Lower leg skin (tissue), 4 donors: ENCODE measurements at places on chromosomes 3 and 15.

DNA sequence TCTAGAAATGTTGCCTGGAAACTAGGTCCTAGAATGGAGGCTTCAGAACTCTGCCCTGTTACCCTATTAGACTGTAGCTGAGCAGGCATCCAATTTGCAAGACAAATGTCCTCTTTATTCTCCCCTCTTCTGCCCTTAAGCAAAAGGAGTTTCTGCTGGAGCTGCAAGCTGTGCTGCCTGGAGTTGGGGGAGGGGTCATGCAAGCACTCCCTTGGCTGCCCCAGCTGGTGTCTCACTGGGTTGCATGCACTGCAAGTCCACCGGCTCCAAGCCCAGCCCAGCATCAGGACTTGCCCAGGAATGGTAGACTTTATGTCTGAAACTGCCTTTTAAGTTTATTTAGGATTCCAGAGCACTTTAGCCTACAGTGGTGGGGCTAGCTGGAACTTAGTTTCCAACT is 15.7 kb upstream of the RBP2 start:
- DNase-seq: no peak

GRCh38 chr15:55247766-55248427 is 41.7 kb downstream of the RAB27A start:
- DNase-seq: no peak

GRCh38 chr15:60541481-60542299 is 62.7 kb upstream of the ICE2 start:
- DNase-seq: no peak

DNA sequence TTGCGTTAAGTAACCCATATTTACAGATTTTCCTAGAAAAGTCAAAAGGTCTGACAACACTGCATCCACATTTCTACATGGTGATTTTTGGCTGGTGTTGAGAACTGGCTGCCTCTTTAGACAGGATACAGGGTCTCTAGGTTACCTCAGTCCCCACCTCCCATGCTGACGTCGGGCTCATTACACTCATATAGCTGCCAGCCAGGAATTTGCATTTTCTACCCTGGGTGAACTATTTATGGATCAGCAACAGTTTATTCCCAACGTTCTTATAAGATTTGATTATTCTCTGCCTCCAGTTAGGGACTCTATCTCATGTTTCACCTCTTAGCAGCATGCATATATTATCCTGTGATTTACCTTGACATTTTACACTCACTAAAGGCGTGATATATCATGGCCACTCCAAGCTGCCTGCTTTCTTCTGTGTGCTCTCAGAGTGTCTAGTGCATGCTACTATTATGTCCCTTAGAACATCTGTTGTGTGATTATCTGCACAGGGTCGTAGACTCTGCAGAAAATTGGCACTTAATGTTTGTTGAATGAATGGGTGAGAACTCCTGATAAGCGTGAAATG is 49.0 kb downstream of the CLDN11 start:
- DNase-seq: no peak

DNA sequence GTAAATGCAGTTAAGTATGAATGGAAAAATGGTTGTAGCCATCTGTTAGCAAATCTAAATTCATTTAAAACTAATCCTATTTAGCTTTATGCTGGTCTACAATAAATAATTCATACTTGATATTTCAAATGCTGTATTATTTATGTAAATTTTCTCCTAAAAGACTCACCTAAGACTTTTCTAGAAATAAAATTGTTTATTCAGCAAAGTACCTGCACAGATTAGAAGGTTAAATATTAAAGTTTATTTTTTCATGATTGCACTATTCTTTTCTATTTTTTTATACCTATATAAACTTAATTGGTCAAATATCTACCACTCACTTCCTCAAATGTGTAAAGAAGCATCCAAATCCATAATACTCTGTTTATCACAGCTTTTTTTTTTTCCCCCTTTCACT is 45.2 kb downstream of the MBNL1 start:
- no peak for DNase-seq

GRCh38 chr3:56124546-56124945 is 343.7 kb downstream of the ERC2 start:
- no peak for DNase-seq

DNA sequence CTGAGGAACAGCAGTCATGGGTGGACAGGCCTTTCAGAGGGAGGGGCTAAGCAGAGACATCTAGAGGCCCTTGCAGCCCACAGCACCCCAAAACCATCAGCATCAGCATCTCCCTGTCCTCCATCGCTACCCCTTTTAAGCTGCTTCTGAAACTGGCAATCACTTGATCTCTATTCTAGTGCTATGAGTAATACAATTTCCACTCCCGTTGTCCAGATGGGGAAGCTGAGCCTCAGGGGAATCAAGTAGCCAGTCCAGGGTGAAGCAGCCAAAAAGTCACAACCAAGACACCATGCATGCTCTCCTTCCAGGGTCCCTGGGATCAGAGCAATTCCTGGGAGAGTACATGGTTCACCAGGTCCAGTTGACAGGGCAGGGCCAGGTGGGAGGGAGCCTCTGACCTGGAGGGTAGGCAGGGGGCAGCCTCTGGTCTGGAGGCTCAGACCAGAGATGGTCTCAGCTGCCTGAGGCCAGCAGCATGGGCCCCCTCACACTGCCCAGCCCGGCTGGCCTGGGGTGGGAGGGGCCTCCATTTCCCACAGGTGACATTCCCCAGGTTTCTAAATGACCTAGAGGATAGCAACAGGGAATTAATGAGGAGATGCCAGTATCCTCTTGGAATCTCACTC is 30.0 kb downstream of the KLHL25 start:
- no peak for DNase-seq

DNA sequence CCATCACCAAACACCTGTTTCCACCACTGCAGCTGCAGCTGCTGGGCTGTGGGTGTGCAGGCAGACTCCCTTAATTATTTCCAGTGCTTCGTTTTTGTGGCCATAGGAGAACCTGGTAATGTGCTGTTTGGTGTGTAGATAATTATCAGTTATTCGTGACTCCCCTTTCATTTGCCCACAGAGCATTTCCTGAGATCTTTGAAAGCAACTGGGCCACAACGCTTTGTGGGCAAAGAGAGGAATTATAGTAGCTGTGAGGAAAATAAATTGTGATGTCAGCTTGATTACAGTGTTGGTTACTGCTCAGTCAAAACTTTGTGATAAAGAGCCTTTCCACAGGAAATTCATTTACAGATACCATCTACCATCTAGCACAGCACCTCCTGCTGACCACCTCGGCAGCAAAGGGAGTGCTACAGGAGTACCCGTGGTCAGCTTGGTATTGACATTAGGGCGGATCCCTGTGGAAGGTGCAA is 193.3 kb upstream of the SLCO3A1 start:
- no peak for DNase-seq

DNA sequence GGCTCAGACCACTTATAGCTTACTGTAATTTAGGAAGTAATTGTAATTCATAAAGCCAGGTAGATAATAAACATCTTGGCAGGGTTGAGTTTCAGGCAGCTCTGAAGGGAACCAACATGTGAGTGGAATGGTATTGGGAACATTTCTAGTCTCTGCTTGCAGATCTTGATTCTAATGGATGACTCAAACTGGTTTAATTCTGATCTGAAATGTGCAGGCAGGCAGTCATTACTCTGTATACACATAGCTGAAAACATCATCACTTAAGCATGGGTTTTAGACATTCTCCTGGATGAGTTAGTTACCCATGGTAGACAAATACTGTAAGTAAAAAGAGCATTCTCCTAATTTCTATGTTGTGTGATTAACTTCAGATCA is 317.0 kb upstream of the TPRG1 start:
- no peak for DNase-seq

- DNase-seq: no peak
Measured at GRCh38 chr3:197354568-197355001, 56.2 kb upstream of the DLG1 start.

- no peak for DNase-seq
Measured at GRCh38 chr3:14946739-14947099, 664 bp upstream of the NR2C2 start.

DNA sequence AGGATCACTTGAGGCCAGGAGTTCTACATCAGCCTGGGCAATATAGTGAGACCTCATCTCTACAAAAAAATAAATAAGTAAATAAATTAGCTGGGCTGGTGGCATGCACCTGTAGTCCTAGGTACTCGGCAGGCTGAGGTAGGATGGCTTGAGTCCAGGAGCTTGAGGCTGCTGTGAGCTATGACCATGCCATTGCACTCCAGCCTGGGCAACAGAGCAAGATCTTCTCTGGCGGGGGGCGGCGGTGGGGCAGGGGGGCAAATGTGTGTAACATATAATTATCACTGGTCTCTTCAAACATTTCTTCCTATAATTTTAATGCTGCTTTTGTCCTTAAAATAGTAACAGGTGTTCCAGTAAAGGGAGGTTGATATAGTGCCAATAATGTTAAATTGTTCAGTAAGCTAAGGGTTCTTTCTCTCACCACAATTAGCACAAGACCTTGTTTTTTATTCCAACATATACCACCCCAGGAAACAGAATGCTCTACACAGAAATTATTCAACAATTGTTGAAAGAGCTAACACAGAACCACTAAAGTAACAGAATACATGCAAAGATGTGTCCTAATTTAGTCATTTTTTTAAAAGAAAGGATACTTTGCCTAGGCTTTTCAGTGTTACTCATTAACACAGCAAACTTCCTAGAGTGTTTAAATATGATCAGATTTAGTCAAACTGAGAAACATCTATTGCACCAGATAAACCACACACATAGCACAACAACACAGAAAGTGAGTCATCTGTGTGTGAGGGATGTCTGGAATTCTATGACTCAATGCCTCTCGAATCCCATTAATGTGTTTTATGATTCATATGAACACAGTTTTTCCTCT is 29.1 kb downstream of the ANKRD28 start:
- DNase-seq: no peak
